CD4-positive, alpha-beta T cell treated with Interleukin-15 for 4 hours (primary cell): ENCODE measurements at places on chromosomes 2 and 18.
A peak's percentile ranks its signal among the peaks of the same experiment; 100 is the strongest.

- peak; percentile 56 for DNase-seq
Measured at GRCh38 chr2:68737711-68738110, 3.1 kb downstream of the ARHGAP25 start.

- DNase-seq = no peak
Measured at GRCh38 chr2:51581636-51582267, 549.8 kb upstream of the NRXN1 start.

GRCh38 chr2:26782876-26783704 is 2.8 kb upstream of the CENPA start:
- DNase-seq = no peak

- DNase-seq = no peak
Measured at GRCh38 chr2:204258890-204259289, 286.4 kb upstream of the PARD3B start.

DNA sequence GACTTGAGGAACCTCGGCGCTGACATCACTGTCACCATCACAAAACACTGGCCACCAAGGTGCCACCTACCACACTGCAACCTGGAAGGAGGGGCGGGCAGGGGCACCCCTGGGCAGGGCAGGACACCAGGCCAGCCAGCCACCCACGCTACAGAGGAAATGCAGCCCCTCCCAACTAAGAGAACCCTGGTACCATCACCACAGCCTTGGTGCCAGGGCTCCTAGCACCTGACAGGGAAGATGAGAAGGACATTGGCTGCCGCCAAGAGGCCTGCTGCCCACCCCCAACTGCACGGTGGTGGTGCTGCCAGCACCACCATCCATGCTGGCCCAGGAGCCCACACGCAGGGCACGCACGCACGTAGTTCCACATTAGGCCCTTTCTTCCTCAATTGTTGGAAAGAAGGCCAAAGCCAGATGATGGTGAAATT is 88.7 kb downstream of the HDAC4 start:
- DNase-seq = no peak

DNA sequence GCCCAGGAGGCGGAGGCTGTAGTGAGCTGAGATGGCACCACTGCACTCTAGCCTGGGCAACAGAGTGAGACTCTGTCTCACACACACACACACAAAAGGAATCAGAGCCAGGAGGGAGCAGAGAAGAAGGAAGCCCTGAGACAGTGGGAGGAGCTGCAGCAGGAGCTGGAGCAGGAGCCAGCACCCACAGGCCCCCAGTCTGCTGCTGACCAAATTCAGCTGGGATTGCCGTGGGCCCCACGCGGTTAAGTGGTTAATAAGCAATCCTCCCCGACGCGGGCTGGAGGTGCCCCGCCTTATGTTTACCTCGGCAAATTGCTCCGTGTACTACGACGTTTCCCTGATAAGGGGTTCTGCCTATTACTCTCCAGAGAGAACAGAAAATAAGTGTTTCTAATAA is 265.3 kb downstream of the TWIST2 start:
- no peak for DNase-seq

GRCh38 chr2:109343460-109343859 is 214.5 kb downstream of the SH3RF3 start:
- DNase-seq = no peak

- DNase-seq = no peak
Measured at GRCh38 chr2:85909005-85909404, 20.2 kb upstream of the ST3GAL5 start.

GRCh38 chr2:191443446-191443845 is 198.2 kb downstream of the MYO1B start:
- DNase-seq = no peak

DNA sequence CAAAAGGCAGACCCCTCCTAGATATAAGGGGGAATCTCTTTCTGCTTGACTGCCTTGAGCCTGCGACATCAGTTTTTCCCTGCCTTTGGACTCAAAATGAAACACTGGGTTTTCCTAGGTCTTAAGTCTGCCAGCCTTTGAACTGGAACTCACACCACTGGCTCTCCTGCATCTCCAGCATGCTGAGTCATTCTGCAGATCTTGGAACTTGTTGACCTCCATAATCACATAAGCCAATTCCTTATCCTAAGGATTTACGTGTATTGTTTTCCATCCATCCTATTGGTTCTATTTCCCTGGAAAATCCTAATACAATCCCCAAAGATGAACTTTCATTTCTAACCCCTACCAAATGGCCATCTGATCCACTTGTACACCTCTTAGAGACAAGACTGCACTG is 88.0 kb downstream of the AFF3 start:
- no peak for DNase-seq

GRCh38 chr2:209830722-209831465 is 59.3 kb downstream of the UNC80 start:
- DNase-seq = no peak

GRCh38 chr2:120499784-120500495 is 154.0 kb downstream of the INHBB start:
- no peak for DNase-seq

GRCh38 chr2:72148837-72149555 is 1.3 kb upstream of the CYP26B1 start:
- DNase-seq = no peak

DNA sequence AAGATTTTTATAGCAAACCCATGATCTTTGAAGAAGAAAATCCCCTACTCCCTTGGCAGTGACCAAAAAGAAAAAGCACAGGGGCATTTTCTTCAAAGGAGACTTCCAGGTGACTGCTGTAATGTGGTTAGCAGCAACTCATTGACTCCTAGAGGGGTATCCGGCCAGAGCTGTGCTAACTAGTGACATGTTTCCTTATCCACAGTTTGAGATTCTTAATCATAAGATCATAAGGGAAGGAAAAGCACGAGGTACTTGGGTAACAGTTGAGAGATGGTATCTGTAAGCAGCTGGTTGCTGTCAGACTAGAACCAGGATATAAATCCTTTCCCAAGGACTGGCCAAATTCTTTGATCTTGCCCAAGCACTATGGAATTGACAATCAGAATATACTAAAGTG is 124.7 kb downstream of the MREG start:
- no peak for DNase-seq

GRCh38 chr18:73381016-73381698 is 513.4 kb upstream of the NETO1 start:
- no peak for DNase-seq

DNA sequence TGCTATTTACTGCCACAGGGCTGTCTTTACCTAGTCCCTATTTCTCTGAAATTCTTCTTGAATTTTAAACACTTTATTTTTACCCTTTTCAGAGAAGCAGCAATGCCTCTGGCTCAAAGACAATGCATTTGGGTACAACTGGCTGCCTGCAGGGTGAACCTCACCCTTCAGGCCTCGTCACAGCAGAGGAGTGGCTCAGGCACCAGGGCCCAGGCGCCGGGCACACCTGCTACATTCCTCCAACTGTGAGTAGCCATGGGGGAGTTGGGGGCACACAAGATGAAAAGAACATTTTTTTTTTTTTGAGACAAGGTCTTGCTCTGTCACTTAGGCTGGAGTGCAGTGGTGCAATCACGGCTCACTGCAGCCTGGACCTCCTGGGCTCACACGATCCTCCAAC is 74.9 kb upstream of the KCNE4 start:
- no peak for DNase-seq

- DNase-seq = no peak
Measured at GRCh38 chr2:35343135-35343534, 1012.4 kb upstream of the CRIM1 start.

GRCh38 chr2:27756544-27757498 is 14.7 kb upstream of the MRPL33 start:
- no peak for DNase-seq

GRCh38 chr18:51867767-51868166 is 472.2 kb upstream of the DCC start:
- no peak for DNase-seq

- DNase-seq = no peak
Measured at GRCh38 chr2:85988175-85988913, 99.6 kb upstream of the ST3GAL5 start.

DNA sequence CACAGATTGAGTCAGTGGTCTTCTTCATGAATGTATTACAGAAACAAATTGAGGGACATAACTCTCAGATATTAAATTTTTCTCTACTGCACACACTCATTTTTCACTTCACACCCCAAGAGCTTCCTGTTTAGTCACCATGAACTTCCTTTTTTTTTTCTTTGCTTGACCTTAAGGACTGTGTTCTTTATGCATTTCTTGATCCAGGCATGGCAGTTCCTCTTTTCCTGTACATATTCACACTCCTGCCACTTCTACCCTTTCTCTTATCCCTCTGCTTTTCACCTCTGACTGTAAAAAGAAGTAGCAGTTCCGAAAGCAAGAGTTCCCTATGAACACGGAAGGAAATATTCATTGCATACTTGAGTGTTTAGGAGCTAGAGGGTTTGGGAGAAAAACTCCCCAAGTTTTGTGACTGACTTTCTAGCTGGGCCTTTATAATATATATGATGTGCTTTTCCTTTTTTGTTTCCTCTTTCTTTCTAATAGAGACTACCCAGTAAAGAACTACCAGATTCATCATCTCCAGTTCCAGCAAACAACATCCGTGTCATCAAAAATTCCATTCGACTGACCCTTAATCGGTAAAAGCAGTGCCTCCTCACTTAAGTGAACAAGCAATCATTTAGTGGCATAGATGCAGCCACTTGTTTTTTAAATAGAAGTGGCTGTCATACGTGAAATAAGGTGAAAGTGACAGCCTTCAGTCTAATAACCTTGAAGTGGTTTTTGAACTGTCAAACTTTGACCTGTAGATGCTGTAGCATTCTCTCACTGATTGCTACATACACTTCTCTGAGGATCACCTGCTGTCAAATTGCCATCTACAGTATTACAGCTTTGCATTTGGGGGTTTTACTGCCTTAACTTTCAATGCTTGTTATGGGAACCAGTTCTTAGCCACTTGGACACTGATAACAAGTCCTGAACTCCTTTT is 40.8 kb downstream of the PAPOLG start:
- DNase-seq = no peak

GRCh38 chr2:204492417-204492816 is 52.9 kb upstream of the PARD3B start:
- no peak for DNase-seq

GRCh38 chr18:52163478-52163877 is 176.5 kb upstream of the DCC start:
- no peak for DNase-seq

DNA sequence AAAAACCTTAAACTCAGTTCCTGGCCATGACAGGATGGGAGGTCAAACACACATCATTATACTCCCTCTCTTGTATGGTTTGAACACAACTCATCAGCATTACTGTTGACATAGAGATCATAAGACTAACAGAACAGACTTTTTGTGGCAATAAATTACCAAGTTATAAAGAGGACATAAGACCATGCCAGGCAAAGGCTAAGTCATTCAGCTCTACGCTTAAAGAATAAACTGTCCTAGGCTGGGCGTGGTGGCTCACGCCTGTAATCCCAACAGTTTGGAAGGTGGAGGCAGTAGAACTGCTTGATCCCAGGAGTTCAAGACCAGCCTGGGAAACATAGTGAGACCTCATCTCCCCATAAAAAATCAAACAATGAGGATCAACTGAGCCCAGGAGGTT is 16.4 kb downstream of the NLRC4 start:
- no peak for DNase-seq

DNA sequence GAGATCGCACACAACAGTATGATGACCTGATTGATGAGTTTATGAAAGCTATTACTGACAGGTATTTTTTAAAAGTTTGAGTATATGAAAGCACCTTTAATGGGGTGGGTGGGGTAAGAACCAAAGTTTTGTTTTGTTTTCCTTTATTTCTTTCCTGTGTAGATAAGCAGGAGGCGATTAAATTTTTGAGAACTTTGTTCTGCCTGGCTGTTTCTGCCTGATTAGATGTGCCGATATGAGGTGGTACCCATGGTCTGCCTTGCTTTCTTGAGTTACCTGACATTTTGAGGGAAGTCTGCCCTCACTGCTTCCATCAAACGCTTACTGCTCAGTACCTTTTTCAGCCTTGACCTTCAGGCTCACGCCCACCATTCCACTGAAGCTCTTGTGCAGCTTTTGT is 39.2 kb downstream of the ME2 start:
- DNase-seq = no peak

DNA sequence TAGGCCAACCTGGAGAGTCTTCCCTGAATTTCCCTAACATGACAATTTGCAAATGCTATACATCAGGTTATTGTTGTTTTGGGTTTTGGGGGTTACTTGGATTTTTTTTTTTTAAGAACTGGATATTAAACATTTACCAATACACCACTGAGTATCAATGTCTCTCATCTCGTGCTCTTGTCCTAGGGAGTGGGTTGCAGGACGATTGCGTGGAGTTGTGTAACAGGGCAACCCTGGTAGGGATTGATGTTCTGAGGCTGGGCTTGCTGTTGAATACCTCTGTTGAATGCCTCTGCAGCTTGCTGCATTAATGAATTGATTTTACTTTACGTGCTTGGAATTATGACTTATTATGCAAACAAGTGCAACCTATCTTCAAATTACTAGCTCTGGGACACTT is 18.8 kb upstream of the FOSL2 start:
- no peak for DNase-seq

- no peak for DNase-seq
Measured at GRCh38 chr2:207128867-207129266, 36.9 kb downstream of the KLF7 start.

DNA sequence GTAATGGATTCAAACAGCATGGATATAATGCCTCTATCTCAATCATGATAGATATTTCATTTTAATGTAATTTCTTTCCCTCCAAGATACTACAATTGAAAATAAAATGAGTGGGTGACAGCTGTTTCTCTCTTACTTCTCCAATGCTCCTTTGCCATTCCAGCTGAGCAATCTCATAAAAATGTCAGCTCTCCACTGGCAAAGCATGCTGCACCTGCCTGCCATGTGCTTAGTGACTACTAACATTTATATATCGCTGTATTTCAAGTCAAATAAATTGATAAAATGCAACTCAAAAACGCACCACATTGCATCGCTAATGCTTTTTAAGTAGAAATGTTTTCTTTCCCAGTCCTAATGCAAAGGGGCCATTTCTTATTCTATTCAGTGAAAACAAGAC is 1093.9 kb downstream of the CBLN2 start:
- DNase-seq = no peak

DNA sequence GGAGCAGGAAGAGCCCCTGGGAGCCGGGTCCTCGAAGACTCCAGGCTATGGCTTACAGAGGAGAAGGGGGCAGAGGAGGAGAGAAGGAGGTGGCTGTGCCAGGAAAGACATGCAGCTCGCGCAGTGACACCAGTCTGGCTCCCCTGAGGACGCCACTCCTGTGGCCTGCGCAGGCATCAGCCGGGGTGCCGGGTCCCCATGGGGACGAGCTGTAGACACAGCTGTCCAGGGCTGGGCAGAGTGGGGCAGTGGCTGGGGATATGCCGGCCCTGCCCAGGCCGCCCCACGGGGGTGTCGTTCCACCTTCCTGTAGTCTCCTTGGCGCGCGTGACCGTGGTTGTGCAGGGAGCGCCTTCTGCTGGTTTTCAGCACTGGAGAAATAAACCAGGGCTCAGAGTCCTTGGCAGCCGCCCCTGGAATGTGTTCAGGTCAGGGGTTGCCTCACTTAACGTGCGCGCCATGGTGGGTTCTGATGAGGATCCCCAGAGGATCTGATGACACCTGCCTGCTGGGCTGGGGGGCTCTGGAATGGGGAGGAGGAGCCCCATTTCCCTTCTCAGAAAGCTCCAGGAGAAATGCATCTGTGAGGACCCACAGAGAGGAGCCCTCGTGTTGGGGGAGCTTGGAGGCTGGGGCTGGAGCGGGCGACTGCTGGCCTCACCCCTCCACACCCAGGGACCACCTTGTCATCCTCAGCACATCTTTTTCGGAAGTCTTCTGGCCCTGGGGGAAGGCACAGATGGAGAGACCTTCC is 26.7 kb downstream of the RAMP1 start:
- DNase-seq = no peak
